ENCODE measurements at places on chromosomes 5 and 9.

DNA sequence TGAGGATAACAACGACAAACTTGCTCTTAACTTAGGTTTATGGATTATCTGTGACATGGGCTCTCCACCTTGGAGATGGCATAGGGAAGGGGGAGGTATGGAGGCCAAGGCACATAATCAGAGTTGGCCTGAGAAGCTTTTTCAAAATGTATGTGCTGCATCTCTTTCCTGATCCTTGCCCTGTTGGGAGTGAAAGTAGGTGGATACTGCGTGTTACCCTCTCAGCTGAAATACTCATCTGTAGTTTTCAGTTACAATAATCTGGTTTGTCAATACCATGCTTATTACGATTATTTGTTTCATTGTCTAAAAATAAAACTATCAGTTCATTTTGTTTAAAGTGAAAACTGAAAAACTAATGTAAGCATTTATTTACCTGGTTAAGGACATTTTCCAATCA, 86.7 kb downstream of the SLC44A1 start:
- DNase-seq = no peak

- peak; percentile 78 for DNase-seq
These were observed 1.5 kb downstream of the PRRC2B start for GRCh38 chr9:131395157-131396098.

- no peak for DNase-seq
These were observed 40.2 kb downstream of the RGS3 start for GRCh38 chr9:113503613-113504211.

- DNase-seq = no peak
These were observed 69.0 kb downstream of the TSPAN17 start for GRCh38 chr5:176716320-176716719.

- DNase-seq = no peak
These were observed 192.2 kb downstream of the TMEM167A start for GRCh38 chr5:82884821-82885471.

Data from stimulated activated CD8-positive, alpha-beta memory T cell treated with anti-CD3 and anti-CD28 coated beads, Interleukin-4, amount 100 ng/mL, for 48 hours (primary cell).